ENCODE measurements at places on chromosomes 2 and 18. TPM values are rescaled to one million over a fixed set of nuclear protein-coding genes. Genes with fewer than 3 reads are reported as not detected.

Gene REG3G
- total RNA-seq = not detected

Gene ZBTB7C
- 0.21 TPM for total RNA-seq

Gene RMC1
- 32.7 TPM for total RNA-seq

Gene NT5C1B
- total RNA-seq = 0.21 TPM

Gene LIMS4
- 0.24 TPM for total RNA-seq

Gene DTNA
- 12.1 TPM for total RNA-seq

Gene PAX8
- total RNA-seq = 0.57 TPM

Gene TLX2
- total RNA-seq = not detected

Gene FBLN7
- 0.68 TPM for total RNA-seq

Gene ANKRD30BL
- total RNA-seq = not detected

Gene INO80B
- total RNA-seq = 17.8 TPM

Gene DCDC2C
- total RNA-seq = not detected

Gene PSD4
- total RNA-seq = 13.3 TPM

Gene HMSD
- total RNA-seq = 0.06 TPM

Gene SERPINB4
- not detected for total RNA-seq

Gene HOXD12
- not detected for total RNA-seq

Gene NGEF
- total RNA-seq = 3.3 TPM

Gene FSIP2
- not detected for total RNA-seq

Gene CRYBA2
- total RNA-seq = 4.3 TPM

Gene CABYR
- total RNA-seq = 1.4 TPM

Gene DNAH6
- total RNA-seq = 2.9 TPM

Gene PMAIP1
- total RNA-seq = 47.8 TPM

Gene POTEJ
- total RNA-seq = 0.06 TPM

Gene IL1RL1
- total RNA-seq = not detected

Gene NCKAP1
- total RNA-seq = 76.1 TPM

Gene AGXT
- total RNA-seq = not detected

Gene FBXO36
- 6.2 TPM for total RNA-seq

Gene TYMS
- total RNA-seq = 20.9 TPM

Gene INPP4A
- 10.1 TPM for total RNA-seq

Gene MOCOS
- 4.4 TPM for total RNA-seq

Gene ZDBF2
- total RNA-seq = 8.3 TPM

Gene PKP4
- 31.8 TPM for total RNA-seq

Gene CCDC121
- total RNA-seq = 0.74 TPM

Gene SCYGR8
- not detected for total RNA-seq

Gene ATP6V1C2
- total RNA-seq = 0.29 TPM

Gene IAH1
- 38.1 TPM for total RNA-seq

Gene ANKRD36C
- 8.5 TPM for total RNA-seq

Gene KLF11
- total RNA-seq = 4.9 TPM

Gene TMEM163
- total RNA-seq = 0.34 TPM

Gene CDH19
- total RNA-seq = not detected

Gene VSNL1
- 0.09 TPM for total RNA-seq

Gene FECH
- total RNA-seq = 18.4 TPM

Gene FOXD4L1
- not detected for total RNA-seq

All from Daoy (cell line).